Hair follicle dermal papilla cell (primary cell): ENCODE measurements at places on chromosomes 12 and 14. TPM values are rescaled to one million over a fixed set of nuclear protein-coding genes. Genes with fewer than 3 reads are reported as not detected.

Gene IFNG-AS1
- not detected in 2 replicates for total RNA-seq

Gene CPNE6
- total RNA-seq: not detected in 2 replicates

Gene PTHLH
- total RNA-seq: 0.12 and 0.81 TPM in 2 replicates

Gene PTCSC3
- total RNA-seq: not detected in 2 replicates

Gene DYRK4
- 29.1 and 29.9 TPM in 2 replicates for total RNA-seq

Gene SOAT2
- total RNA-seq: 0.49 TPM in 1 of 2 replicates, not detected in the other

Gene TSHR
- total RNA-seq: 2.3 and 3.4 TPM in 2 replicates

Gene PSMB5
- total RNA-seq: 114 and 115 TPM in 2 replicates

Gene OR4N2
- not detected in 2 replicates for total RNA-seq

Gene AQP2
- not detected in 2 replicates for total RNA-seq

Gene CNIH1
- 101 and 156 TPM in 2 replicates for total RNA-seq

Gene SYNDIG1L
- not detected in 2 replicates for total RNA-seq

Gene GLI1
- total RNA-seq: 0.16 and 0.61 TPM in 2 replicates

Gene NOVA1
- total RNA-seq: 7.8 and 9.9 TPM in 2 replicates

Gene KRT82
- total RNA-seq: not detected in 2 replicates

Gene SLC10A1
- not detected in 2 replicates for total RNA-seq

Gene RPGRIP1
- not detected in 2 replicates for total RNA-seq

Gene FBXL14
- total RNA-seq: 6.7 and 12.7 TPM in 2 replicates

Gene GPRC5D
- total RNA-seq: not detected in 2 replicates

Gene CLECL1
- not detected in 2 replicates for total RNA-seq

Gene GPR162
- 4.6 and 7.3 TPM in 2 replicates for total RNA-seq

Gene ACSM4
- not detected in 2 replicates for total RNA-seq

Gene TMTC2
- 20.5 and 24.2 TPM in 2 replicates for total RNA-seq

Gene LYZ
- total RNA-seq: not detected in 2 replicates

Gene SLC25A47
- total RNA-seq: 0.16 TPM in 1 of 2 replicates, not detected in the other

Gene SYNJ2BP
- 20.1 and 21.5 TPM in 2 replicates for total RNA-seq

Gene LRRK2
- total RNA-seq: 6.4 and 8.9 TPM in 2 replicates

Gene RNF212B
- not detected in 2 replicates for total RNA-seq

Gene CD4
- 1.7 and 3.2 TPM in 2 replicates for total RNA-seq

Gene SUPT16H
- 57.6 and 68.2 TPM in 2 replicates for total RNA-seq

Gene SRGAP1
- 23.7 and 26.7 TPM in 2 replicates for total RNA-seq

Gene MYF6
- not detected in 2 replicates for total RNA-seq

Gene TAS2R8
- total RNA-seq: 0.12 TPM in 1 of 2 replicates, not detected in the other
